ENCODE measurements at places on chromosomes 5 and 9.

DNA sequence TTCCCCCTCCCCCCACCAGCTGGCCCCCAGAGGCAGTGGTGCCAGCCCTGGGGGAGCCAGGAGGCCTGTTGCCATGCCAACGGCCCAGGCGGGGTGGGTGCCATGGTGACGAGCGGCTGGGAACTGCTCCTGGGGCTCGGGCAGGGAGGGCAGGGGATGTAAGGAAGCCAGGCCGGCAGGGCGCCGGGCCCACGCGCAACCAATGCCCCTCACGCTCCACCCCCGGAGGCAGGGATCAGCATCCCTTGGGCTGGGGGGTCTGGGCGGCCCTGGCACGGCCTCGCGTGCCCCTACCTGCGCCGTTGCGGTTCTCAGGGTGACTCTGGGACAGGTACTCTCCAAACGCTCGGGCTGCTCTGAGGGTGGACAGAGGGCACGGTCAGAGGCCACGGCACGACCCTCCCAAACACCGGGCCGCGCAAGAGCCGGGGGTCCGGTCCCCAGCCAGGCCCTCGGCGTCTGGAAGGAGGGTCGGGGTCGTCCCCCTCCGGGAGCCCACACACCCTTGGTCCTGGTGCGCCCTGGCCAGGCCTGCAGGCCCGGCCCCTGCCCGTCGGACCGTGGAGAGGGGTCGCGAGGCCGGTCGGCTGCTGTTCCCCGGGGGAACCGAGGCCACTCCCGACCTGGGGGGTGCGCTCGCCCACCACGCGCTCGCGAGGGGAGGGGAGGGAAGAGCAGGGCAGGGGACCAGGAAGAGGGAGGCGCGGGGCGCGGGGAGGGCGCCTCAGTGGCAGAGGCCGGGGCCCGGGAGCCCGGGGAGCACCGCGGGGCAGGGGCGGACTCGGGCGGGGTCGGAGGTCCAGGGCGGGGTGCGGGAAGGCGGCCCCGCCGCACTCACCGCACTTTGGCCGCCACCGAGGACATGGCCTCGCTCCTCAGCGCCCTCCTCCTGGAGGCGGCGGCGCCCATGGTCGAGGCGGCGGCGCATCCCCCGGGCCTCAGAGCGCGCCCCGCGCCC, 661 bp downstream of the NSMF start:
- DNase-seq, result no peak

DNA sequence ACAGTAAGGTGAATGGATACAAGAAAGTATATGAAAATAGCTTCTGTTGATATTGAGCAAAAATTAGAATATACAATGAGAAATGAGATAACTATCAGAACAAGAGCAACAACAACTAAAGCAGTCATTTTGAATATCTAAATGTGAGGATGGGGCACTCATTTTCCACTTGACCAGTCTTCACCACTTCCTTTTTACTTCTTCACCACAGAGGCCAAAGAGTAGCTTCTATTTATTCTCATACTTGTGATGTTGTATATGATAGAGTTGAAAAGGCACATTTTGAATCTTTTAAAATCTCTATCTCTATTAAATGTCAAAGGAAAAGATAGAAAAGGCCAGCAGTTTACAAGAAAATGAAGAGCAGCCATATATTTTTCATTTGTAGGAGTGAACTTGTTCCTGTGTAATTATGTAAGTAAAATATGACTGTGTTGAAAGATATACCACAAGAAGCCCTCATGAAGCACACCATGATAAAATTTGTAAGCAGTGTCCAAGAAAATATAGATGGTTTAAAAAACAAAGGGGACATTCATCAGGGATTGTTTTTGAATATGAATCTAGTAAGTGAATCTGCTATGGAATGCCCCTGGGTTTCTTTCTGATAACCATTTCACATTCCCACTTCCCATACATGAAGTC, 39.2 kb downstream of the ADAMTS19 start:
- DNase-seq, result no peak

GRCh38 chr5:175466700-175467318, 11.6 kb upstream of the SFXN1 start:
- DNase-seq, result no peak

- DNase-seq, result peak; percentile 60
Observed at GRCh38 chr5:43039471-43040286, 440 bp downstream of the ANXA2R start.

- DNase-seq, result no peak
Observed at GRCh38 chr9:27572061-27572460, 1.2 kb downstream of the C9orf72 start.

DNA sequence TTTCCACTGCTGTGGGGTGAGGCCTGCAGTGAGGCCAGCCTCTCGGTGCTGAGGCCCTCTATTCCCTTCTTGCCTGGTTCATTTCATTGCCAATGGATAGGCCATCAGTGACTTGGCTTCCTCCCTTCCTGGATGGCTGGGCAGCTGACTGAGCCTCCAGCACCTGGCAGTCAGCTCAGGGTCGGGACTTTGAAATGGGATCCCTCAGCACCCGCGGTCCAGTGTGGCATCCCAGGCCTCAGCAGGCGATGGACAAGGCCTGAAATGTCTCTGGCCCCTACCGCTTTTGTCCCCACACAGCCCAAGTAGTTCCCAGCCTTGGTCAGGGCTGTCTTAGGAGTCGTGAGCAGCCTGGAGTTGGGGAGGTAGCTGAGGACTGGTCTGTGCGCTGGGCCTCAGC, 17.2 kb downstream of the NDST1 start:
- DNase-seq, result no peak

DNA sequence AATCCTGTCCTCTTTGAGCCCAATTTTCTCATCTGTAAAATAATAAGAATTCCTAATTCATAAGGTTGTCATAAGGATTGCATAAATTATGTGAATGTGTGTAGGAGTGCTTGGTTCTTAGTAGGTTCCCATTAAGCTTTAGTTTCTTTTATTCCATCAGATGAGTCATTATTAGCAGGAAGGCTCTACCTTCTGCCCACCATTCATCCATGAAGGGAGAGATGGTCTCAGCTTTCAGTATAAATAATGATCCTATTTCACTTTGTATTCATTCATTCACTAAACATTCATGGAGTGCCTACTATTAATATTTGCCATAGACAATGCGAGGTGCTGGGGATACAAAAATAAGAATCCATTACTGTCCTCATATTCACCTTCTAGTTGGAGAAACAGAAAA, 3.0 kb downstream of the CMYA5 start:
- no peak for DNase-seq

DNA sequence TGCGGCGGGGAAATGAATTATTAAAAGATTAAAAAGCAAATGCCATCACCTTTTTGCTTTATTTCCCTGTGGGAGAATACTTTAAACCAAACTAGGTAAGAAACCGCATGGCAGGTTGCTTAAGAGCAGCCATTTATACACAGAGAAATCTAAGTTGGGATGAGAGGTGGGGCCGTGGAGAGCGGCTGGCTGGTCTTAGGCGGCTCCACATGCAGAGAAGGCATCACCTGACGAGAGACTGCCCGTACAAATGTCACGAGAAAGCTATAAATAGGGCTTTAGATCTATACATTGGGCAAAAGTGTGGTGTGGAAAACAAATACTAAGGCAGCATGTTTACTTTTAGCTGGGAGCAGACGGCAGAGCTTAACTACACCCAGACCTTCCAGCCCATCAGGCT, 39.4 kb downstream of the MED27 start:
- DNase-seq, result no peak

DNA sequence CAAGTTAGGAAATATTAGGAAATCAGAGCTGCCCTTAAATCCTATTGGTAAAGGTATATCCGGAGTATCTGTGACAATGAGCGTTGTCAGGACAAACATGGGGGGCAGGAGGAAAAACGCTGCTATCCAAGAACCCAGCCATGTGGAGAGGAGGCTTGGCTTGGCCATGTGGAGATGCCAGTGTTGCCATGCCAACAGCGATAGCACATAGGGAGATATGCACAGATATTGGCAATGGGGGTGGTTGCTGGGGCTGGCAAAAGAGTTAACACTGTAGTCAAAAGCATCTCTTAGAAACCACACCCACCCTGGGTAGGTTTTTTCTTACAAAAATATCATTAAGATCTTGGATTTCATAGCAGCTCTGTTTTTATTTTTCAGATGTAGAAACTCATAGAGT, 106.4 kb upstream of the ASTN2 start:
- DNase-seq, result no peak

- no peak for DNase-seq
Observed at GRCh38 chr5:127650649-127651048, 1.8 kb downstream of the CTXN3 start.

Measured in activated effector memory CD4-positive, alpha-beta T cell treated with Interleukin-2 at 50 U/mL for 16 hours (primary cell).